ENCODE measurements at places on chromosomes 13 and 19. TPM values are rescaled to one million over a fixed set of nuclear protein-coding genes. Genes with fewer than 3 reads are reported as not detected.

Gene NRTN
- polyA plus RNA-seq: 2.2 TPM

Gene TMPRSS9
- 0.04 TPM for polyA plus RNA-seq

Gene KLK15
- polyA plus RNA-seq: not detected

Gene BICRA
- polyA plus RNA-seq: 4.0 TPM

Gene CNN1
- polyA plus RNA-seq: 85.0 TPM

Gene KLF12
- polyA plus RNA-seq: 0.54 TPM

Gene VSTM1
- not detected for polyA plus RNA-seq

Gene EID2B
- 0.57 TPM for polyA plus RNA-seq

Gene SIGLEC11
- polyA plus RNA-seq: 0.16 TPM

Gene PCDH9
- 0.14 TPM for polyA plus RNA-seq

Gene ZNF813
- polyA plus RNA-seq: 0.96 TPM

Gene KCNK6
- polyA plus RNA-seq: 30.2 TPM

Gene TCF3
- polyA plus RNA-seq: 27.1 TPM

Gene ZNF792
- 0.41 TPM for polyA plus RNA-seq

Gene NLRP12
- 0.01 TPM for polyA plus RNA-seq

Gene ICAM5
- polyA plus RNA-seq: 0.45 TPM

Gene NBEA
- polyA plus RNA-seq: 0.51 TPM

Gene C19orf67
- polyA plus RNA-seq: not detected

Gene SMIM44
- polyA plus RNA-seq: not detected

Gene ZNF536
- 0.57 TPM for polyA plus RNA-seq

Gene SIGLEC8
- polyA plus RNA-seq: 0.04 TPM

Gene IPO5
- 24.8 TPM for polyA plus RNA-seq

Gene IL4I1
- polyA plus RNA-seq: 0.18 TPM
